Heart right ventricle (tissue), 16 donors: ENCODE measurements at places on chromosomes 6 and 20.

- DNase-seq: no peak
Observed at GRCh38 chr6:160378882-160379281, 30.7 kb downstream of the SLC22A3 start.

- DNase-seq: no peak
Observed at GRCh38 chr6:46653439-46654195, 842 bp downstream of the SLC25A27 start.

- no peak for DNase-seq
Observed at GRCh38 chr6:119602215-119603178, 252.9 kb upstream of the MAN1A1 start.

GRCh38 chr6:51273228-51273961 lies 454.7 kb downstream of the TFAP2B start:
- DNase-seq: no peak

GRCh38 chr6:96065213-96065612 lies 49.4 kb downstream of the FUT9 start:
- no peak for DNase-seq

GRCh38 chr6:49370518-49370917 lies 92.5 kb downstream of the MMUT start:
- no peak for DNase-seq

DNA sequence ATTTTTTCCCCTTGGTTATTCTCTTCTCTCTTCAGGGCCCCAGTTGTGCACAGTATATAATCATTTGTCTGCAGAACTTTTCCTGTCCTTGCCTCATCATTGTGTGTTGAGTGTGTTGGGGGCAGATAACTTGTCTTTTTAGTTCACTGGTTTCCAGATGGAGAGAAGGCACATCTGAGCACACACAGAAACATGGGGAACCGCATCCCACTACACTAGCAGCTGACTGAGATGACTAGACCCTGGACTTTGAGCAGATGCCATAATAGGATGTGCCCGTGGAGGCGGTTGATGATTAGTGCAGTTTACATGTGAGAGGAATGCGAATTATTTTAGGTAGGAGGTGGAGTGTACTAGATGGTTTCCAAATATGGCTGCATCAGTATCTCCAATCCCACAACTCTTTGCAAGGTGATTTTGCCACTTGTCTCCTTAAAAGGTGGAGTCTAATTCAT lies 26.5 kb upstream of the SH3BGRL2 start:
- no peak for DNase-seq

DNA sequence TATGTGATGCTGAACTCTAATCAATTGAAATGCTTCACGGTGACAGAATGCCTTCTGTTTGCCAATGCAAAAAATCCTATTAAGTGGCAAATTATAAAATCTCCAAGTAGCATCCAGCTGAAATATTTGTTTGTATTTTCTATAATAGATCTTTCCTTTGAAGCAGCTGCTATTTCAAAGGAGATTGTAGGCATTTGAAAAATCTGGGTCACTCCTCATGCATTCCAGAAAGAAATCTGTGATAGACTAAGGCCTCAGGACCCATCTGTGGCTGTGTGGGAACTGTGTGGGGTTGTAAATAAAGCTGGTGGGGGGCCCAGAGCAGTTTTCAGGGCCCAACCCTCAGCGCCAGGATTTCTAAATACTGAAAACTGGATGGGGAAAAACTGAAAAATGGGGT lies 216.9 kb upstream of the ARG1 start:
- DNase-seq: no peak

- no peak for DNase-seq
Observed at GRCh38 chr6:167396659-167397490, 72.0 kb downstream of the TTLL2 start.

DNA sequence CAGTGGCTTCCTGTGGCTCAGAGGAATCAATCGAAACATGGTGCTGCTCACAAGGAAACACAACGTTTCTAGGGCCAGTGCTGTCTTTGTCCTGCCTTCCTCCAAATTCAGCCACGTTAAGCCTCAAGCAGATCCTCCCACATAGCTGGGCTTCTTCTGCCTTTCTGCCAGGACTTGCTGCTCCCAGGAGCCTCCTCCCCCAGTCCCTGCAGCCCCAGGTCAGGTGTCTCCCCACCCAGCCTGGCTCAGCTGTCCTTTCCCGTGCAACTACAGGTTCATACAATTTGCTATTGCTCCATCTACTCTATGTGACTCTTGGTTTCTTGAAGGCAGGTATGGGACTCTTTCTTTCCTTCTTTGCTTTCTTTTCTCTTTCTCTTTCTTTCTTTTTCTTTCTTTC lies 215.3 kb upstream of the RNF24 start:
- no peak for DNase-seq

GRCh38 chr20:41029150-41029901 lies 704 bp downstream of the TOP1 start:
- DNase-seq: peak; percentile 39

DNA sequence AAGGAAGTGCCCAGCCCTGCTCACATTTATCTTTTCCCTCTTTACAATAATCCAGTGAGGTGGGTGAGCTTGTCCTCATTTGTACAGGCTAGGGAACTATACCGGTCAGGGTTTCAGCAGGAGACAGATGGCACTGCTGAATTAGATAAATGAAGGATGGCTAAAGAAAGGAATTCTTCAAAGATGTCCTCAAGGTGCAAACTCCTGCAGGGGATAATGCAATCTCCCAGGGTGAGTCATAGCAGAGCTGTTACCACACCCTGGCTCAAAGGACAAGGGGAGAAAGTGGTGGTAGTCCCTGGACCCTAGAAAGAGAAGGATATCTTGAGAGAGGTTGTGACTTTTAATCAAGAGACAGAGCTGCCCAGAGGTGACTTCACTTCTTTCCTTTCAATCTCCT lies 66.7 kb downstream of the RFPL4B start:
- no peak for DNase-seq

DNA sequence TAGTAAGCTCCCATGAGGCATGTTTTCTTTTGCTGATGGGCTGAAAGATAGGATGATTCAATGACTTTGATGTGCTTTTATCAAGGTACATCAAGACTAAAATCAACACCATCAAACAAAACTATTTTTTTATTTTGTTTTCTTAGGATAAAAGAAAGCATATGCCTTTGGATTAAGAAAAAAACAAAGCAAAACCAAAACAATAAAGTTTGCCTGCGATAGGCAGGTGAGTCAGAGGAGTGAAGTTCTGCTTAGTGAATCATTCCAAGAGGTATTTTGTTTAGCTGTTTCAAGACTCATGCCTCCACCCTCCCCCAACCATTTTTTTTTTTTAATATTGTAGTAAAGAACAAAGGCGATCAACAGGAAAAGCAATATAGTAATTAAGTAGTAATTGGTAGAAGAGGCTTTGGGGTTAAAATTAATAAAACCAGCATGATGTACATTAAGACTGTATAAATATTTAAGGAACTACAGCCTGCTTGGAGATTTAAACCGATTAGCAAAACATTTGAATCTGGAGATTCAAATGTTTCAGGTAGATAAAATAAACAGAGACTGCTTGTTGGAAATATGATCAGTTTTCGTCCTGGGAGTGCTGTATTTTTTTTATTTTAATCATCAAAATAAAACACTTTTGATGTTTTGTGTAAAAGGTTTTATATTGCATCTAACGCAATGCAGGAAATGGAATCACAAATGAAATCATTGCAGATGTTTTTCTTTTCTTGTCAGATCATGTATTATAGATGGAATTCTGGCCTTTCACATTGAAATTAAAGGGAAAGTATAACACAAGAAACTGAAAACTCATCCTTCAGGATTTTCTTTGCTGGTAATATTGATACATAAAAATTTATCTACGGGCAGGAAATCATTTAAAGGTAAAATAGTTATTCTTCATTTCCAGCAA lies 482.3 kb upstream of the MANEA start:
- no peak for DNase-seq

- no peak for DNase-seq
Observed at GRCh38 chr6:119322034-119322433, 27.5 kb downstream of the MAN1A1 start.

- DNase-seq: no peak
Observed at GRCh38 chr20:33910056-33910455, 83.7 kb upstream of the RALY start.

DNA sequence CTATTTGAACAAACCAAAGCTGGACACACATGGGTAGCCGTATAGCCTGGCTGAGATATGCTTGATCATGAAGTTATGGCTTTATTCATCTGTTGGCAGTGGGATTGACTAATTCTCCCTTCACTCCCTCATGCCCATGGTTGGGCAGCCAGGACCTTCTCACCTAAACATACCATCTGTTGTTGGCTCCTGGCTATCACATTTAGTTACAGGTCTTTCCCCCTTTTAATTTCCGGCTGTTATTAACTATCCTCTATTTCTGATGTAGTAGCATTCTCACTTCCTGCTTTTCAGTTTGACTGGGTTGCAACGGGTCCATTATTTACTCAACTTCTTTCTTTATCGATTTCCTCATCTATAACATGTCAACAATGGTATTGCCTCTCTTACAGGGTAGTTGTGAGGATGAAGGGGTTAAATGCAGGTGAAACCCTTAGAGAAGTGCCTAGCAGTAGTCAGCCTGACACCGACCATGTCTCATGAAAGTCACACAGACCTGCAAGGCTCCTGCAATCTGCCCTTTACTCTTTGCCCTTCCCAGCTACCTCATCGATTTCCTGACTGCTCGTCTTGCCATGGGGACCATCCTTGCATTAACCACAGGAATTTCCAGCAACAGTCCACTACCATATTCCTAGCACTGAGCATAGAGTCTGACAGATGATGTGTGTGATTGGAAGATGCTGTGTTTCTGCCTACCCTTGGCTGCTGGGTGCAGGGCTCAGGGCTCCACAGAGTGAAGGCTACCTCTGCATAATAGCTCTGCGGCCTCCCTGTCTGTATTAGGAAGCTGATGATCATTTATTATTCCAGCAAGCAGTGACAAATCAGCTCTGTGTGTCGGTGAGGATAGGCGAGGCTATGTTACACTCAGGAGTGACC lies 42.2 kb downstream of the PPP1R14C start:
- DNase-seq: no peak

DNA sequence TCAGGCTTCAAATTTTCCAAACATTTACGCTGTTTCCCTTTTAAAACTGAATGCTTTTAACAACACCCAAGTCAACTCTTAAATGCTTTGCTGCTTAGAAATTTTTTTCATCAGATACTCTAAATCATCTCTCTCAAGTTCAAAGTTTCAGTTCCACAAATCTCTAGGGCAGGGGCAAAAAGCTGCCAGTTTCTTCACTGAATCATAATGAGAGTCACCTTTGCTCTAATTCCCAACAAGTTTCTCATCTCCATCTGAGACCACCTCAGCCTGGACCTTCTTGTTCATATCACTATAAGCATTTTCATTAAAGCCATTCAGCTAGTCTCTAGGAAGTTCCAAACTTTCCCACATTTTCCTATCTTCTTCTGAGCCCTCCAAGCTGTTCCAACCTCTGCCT lies 69.1 kb downstream of the RNF217 start:
- DNase-seq: no peak

DNA sequence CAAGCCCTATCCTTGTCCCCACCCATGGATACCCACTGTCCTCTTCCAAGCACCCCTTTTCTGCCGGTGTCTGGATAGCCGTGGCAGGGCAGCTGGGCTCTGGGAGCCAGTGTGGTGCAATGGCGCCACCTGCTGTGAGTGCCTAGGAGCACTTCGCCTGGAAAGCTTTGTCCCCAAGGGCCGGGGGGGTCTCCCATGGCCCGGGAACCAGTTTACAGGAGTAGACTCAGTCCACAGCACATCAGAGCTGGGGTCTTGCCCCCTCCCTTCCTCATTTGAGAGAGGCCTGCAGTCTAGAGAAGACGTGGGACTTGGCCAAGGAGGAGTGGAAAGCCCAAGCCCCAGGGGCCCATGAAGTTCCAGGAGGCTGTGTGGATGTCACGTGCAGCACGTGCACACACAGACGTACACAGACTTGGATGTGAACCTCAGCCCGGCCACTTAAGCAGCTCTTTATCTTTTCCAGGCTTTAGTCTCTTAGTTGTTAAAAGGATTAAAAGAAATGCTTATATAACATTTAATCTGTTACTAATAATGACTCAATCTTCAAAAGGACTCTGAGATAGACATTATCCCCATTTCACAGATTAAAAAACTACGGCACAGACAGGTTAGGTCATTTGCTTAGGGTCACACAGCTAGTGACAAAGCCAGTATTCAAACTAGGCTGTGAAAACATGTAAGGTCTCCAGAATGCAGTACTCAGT lies 40.9 kb upstream of the CDH22 start:
- DNase-seq: peak; percentile 49

GRCh38 chr6:43945768-43946080 lies 175.7 kb downstream of the VEGFA start:
- no peak for DNase-seq
